ENCODE measurements at places on chromosomes 4 and X. TPM values are rescaled to one million over a fixed set of nuclear protein-coding genes. Genes with fewer than 3 reads are reported as not detected.

GRCh38 chr4:181078196-181078595 lies 1165.0 kb upstream of the TENM3 start:
- no peak overlapping the region for H3K27ac ChIP-seq
- H3K36me3 ChIP-seq, result no peaks in the 10 kb centered on the region
- H3K27me3 ChIP-seq, result no peaks in the 10 kb centered on the region
- no peak for DNase-seq
- H3K4me1 ChIP-seq, result no peaks in the 10 kb centered on the region
- H3K4me3 ChIP-seq, result no peak overlapping the region

DNA sequence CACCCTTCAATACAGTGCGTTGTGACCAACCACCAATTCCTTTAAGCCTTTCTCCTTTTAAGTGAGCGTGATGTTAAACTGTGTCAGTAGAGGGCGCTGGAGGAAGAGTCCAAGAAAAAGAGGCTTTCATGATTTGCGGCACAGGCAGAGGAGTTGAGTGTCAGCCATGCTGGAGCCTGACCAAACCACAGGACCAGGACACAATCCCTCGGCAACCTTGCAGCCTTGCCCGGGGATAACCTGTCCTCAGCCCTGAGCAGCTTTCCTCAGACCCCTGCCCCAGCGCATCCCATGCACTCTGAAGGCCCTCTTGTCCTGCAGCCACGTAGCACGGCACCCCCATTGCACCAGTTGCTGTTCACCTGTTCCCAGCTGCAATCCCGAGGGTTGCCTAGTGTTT lies 53.5 kb upstream of the SMIM31 start:
- no peak for DNase-seq
- peaks cover 4% of the 10 kb centered on the region for H3K4me1 ChIP-seq
- peaks cover 5% of the 10 kb centered on the region for H3K27me3 ChIP-seq
- H3K4me3 ChIP-seq, result no peak overlapping the region
- no peaks in the 10 kb centered on the region for H3K36me3 ChIP-seq
- no peak overlapping the region for H3K27ac ChIP-seq

- peaks cover 11% of the 10 kb centered on the region for H3K27me3 ChIP-seq
- no peak overlapping the region for H3K4me3 ChIP-seq
- H3K4me1 ChIP-seq, result no peaks in the 10 kb centered on the region
- no peak for DNase-seq
Observed at GRCh38 chrX:134963041-134963440, 27.8 kb upstream of the SMIM10 start.

DNA sequence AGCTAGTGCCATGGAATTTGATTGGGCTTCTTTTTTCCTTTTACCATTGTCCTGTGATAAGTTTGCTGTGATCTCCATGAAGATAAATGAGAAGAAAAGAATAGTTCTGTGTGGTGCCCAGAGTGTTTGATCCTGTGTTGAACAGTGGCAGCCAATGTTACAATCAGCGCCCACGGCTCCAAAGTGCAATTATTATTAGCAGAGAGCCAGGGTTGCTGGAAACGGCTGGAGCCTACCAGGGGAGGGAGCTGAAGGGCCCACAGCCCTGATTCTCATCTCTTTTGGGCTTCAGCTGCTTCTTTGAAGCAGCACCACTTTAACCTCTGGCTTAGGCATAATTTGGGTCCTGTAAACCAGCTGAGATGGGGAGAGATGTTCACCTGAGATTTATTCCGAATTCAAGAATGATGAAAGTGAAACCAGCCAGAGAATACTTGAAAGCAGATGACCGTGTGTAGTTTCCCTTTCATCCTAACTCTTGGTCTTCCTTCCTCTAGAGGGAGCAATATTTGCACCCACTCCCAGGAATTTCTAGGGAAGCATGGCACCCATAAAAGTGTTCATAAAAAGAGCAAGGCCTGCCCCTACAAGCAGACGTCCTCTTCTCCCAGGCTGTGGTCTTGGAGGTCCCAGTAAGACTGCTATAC lies 298.3 kb downstream of the EVC2 start:
- no peaks in the 10 kb centered on the region for H3K36me3 ChIP-seq
- no peak overlapping the region for H3K27ac ChIP-seq
- H3K4me3 ChIP-seq, result no peak overlapping the region

- H3K4me1 ChIP-seq, result no peaks in the 10 kb centered on the region
- peaks cover 2% of the 10 kb centered on the region for H3K27me3 ChIP-seq
Observed at GRCh38 chr4:138317175-138317748, 75.1 kb upstream of the SLC7A11 start.

- no peak overlapping the region for H3K4me3 ChIP-seq
- H3K27me3 ChIP-seq, result peaks cover 7% of the 10 kb centered on the region
- no peak for DNase-seq
- no peak overlapping the region for H3K27ac ChIP-seq
- no peaks in the 10 kb centered on the region for H3K36me3 ChIP-seq
- H3K4me1 ChIP-seq, result peaks cover 19% of the 10 kb centered on the region
Observed at GRCh38 chrX:49202022-49202421, 2.0 kb upstream of the SYP start.

GRCh38 chr4:83758285-83758684 lies 222.4 kb downstream of the GPAT3 start:
- H3K27me3 ChIP-seq, result no peaks in the 10 kb centered on the region
- no peak overlapping the region for H3K27ac ChIP-seq
- H3K4me3 ChIP-seq, result no peak overlapping the region
- H3K36me3 ChIP-seq, result no peaks in the 10 kb centered on the region
- DNase-seq, result no peak

DNA sequence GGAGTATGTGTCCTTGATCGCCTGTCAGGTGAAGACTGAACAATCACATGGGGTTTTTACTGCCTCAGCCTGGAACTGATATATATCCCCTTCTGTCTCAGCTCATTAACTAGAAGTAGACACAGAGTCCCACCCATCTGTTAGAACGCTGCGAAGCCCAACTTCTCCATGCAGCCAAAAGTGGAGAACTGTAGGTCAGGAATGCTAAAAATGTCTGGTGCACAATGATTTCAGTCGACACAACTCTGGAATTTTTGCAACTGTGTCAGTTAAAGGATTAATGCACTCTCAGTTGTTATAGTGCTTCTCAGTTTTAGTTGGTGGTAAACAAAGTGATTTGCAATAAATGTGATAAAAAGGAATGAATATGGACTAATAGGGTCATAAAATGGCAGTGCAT lies 287.2 kb downstream of the INPP4B start:
- no peaks in the 10 kb centered on the region for H3K27me3 ChIP-seq
- peaks cover 37% of the 10 kb centered on the region for H3K4me1 ChIP-seq
- H3K36me3 ChIP-seq, result peaks cover 2% of the 10 kb centered on the region
- no peak overlapping the region for H3K27ac ChIP-seq
- H3K4me3 ChIP-seq, result no peak overlapping the region

The SPCS3 gene
- 203 TPM for total RNA-seq

The P2RY4 gene
- total RNA-seq, result not detected

The HPGD gene
- 3.1 TPM for total RNA-seq

The TLR3 gene
- not detected for total RNA-seq

The ZNF185 gene
- 0.54 TPM for total RNA-seq

The CFAP47 gene
- total RNA-seq, result not detected
